Choroid plexus epithelial cell (primary cell): ENCODE measurements at places on chromosomes 4 and X.

DNA sequence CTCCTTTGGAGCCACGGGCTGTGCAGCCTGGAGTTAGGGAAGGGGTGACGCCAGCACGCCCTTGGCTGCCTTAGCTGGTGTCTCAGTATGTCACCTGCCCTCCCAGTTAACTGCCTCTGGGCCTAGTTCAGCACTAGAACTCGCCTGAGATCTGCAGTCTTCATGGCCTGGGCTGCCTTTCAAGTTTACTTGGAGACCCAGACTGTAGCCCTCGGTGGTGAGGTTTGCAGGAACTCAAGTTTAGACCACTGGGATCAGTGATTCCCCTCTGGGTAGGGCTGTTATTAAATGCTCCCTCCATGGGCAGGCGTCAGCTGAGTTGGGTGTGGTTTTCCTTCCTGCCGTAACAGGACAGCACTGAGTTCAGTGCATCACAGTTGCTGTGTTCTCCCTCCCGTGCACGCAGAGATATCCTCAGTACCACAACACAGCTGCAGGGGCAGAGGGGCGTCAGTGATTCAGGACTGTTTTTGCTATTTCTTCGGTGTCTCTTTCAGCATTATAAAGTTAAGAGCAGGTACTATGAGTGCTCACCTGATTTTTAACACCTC is 30.5 kb downstream of the PLAC8 start:
- DNase-seq = no peak

- no peak for DNase-seq
Observed at GRCh38 chrX:3141031-3141430, 99.8 kb downstream of the ARSF start.

DNA sequence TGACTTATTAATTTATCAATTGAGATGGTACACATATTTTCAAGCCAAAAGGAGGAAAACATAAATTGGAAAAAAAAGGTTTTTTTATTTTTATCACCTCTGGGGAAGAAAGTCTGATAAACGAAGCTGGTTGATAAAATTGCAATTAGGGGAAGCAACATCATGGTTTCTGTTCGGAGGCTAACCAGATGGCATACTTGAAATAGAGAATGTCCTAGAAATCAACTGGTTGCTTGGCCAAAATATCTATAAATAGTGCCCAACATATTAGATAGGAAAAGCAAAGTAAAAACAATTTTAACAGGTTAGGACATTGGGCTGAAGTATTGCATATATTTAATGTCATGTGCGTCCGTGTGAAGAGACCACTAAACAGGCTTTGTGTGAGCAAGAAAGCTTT is 14.3 kb downstream of the KLKB1 start:
- no peak for DNase-seq

DNA sequence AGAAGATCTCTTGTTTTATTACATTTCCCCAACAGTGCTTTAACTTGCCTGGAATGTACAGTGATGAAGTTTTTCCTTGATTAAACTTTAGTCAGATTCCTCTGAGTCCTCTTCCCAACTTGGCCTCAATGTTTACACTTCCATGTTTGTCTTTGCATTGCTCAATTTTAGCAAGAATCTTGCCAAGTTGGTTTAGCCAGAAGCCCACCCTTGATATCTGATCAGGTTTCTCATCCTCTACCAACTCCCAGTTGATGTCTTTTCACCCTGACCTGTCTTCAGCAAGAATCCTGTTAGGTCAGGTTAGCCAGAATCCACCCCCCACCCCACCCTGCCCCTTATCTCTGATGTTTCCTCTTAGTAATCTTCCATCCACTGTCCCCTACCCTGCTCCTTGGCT is 120.9 kb downstream of the MBNL3 start:
- no peak for DNase-seq

GRCh38 chr4:151575646-151576045 is 166.7 kb downstream of the FHIP1A start:
- no peak for DNase-seq

GRCh38 chrX:123988423-123989111 is 27.1 kb downstream of the STAG2 start:
- DNase-seq = no peak

GRCh38 chrX:15617111-15617510 is 16.4 kb upstream of the ACE2 start:
- peak; percentile 8 for DNase-seq

- DNase-seq = no peak
Observed at GRCh38 chrX:133646719-133647116, 231.4 kb upstream of the GPC4 start.
